ENCODE measurements at places on chromosomes 11 and 22.

DNA sequence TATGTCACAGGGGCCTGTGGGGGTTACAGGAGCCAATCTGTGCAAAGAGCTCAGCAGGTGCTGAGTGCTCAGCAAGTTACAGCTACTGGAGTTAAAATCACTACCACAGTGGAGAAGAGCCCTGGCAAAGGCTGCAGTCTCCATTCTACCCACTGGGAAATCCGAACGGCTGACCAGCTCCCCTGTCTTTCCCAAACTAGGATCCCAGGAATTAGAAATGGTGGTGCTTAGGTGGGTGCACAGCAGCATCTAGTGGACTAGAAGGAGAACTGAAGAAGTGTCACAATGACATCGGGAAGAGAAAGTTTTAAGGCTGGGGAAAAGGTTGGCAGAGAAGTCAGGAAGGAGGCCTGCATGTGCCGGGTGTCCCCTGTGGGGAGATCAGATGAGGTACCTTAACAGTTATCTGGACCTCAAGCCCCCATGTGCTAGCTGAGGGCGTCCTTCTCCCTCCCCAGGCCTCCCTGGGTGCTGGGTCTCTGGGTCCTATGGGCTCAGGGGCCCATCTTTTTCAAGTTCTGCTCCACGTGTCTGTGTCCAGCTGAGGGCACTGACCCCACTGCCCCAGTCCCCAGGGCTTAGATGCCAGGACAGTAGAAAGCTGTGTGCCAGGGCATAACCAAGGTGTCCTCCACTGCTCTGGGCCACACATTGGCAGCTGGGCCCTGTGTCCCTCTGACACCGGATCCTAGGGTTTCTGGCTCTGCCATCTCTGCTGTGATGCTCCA lies 1.9 kb downstream of the PIWIL3 start:
- no peak overlapping the region for H3K4me3 ChIP-seq
- no peak for DNase-seq
- H3K27ac ChIP-seq, result no peak overlapping the region

DNA sequence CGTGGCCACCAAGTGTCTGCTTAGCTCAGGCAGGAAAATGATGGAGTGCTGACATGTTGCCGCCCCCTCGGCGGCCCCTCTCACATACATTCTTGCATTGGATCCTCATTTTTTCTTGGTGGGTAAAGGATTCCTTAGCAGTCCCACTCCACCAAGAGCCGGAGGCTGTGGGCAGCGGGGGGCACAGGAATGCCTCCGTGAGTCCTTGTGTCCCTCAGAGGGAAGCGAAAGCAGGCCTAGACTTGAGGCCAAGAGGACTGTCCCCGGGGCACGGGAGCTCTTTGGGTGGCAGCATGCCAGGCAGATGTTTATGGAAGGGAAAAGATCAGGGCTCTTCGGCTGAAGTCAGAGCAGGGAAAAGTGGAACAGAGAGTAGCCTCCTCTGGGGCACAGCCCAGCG lies 21.6 kb downstream of the LRFN4 start:
- no peaks in the 10 kb centered on the region for H3K36me3 ChIP-seq
- DNase-seq, result no peak
- no peak overlapping the region for H3K4me3 ChIP-seq
- peaks cover 38% of the 10 kb centered on the region for H3K4me1 ChIP-seq
- no peaks in the 10 kb centered on the region for H3K27me3 ChIP-seq
- no peak overlapping the region for H3K27ac ChIP-seq

GRCh38 chr11:66467034-66467659 lies 442 bp downstream of the PELI3 start:
- peak overlapping the region; percentile 76 for H3K27ac ChIP-seq
- peaks cover 32% of the 10 kb centered on the region for H3K36me3 ChIP-seq
- no peaks in the 10 kb centered on the region for H3K27me3 ChIP-seq
- peaks cover 36% of the 10 kb centered on the region for H3K4me1 ChIP-seq
- DNase-seq, result no peak

DNA sequence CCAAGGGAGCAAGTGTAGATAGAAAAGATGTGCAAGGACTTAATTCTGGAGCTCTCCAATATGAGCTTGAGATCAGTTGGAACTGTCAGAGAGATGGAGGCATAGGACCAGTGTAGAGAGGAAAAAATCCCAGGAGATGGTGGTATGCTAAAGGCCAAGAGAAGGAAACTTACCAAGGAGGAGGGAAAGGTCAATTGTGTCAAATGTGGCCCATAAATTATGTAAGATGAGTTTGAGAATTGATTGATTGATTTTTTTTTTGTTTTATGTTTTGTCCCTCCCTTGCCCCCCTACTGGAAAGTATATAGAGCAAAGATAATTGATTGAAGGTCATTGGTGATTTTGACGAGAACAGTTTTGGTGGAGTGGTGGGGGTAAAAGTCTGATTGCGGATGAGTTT lies 2.8 kb upstream of the USP2 start:
- no peaks in the 10 kb centered on the region for H3K36me3 ChIP-seq
- no peak overlapping the region for H3K4me3 ChIP-seq
- H3K27ac ChIP-seq, result no peak overlapping the region

GRCh38 chr11:32213223-32213622 lies 122.3 kb downstream of the RCN1 start:
- H3K36me3 ChIP-seq, result no peaks in the 10 kb centered on the region
- DNase-seq, result no peak
- no peak overlapping the region for H3K4me3 ChIP-seq
- no peak overlapping the region for H3K27ac ChIP-seq

DNA sequence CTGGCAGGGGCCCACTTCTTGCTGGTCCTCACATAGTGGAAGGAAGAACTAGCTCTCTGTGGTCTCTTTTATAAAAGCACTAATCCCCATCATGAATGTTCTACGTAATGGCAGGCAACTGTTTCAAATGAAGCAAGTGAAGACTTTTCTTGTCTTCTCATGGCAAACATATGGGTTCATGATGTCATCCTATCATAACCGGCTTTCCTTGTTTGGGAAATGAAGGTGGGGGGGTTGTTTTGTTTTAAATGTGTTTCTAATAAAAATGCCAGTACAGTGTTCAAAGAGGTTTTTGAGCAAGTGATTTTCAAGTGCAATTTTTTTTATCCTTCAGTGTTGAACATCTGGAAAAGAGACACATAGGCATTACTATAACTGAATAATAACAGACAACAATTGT lies 33.4 kb downstream of the REXO2 start:
- no peak for DNase-seq
- no peaks in the 10 kb centered on the region for H3K27me3 ChIP-seq
- H3K4me1 ChIP-seq, result no peaks in the 10 kb centered on the region
- no peaks in the 10 kb centered on the region for H3K36me3 ChIP-seq
- H3K27ac ChIP-seq, result no peak overlapping the region

- no peak overlapping the region for H3K4me3 ChIP-seq
- no peaks in the 10 kb centered on the region for H3K36me3 ChIP-seq
- H3K27me3 ChIP-seq, result no peaks in the 10 kb centered on the region
- H3K27ac ChIP-seq, result no peak overlapping the region
- DNase-seq, result peak; percentile 89
- peaks cover 16% of the 10 kb centered on the region for H3K4me1 ChIP-seq
Measured at GRCh38 chr11:112837162-112837826, 123.9 kb upstream of the NCAM1 start.

DNA sequence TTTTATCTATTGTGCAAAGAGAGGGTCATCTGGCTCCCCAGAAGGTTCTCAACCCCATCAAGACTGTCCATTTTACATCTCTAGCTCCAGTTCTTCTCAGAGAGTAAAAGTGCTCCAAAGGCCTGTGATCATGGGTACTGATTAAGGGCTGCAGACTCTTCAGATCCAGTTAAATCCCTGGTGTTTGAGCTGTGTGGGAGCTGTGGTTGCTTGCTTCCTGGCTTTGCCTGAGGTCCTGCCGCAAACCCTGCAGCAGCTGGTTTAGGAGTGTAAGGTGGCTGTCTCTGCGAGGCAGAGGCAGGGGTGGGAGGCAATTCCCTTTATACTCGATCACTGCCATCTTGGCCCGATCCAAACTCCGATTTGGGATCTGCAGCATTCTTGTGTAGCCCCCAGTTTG lies 1.2 kb downstream of the MRPL17 start:
- peaks cover 10% of the 10 kb centered on the region for H3K36me3 ChIP-seq
- peak overlapping the region; percentile 91 for H3K4me3 ChIP-seq
- H3K4me1 ChIP-seq, result peaks cover 21% of the 10 kb centered on the region
- no peak for DNase-seq
- H3K27me3 ChIP-seq, result no peaks in the 10 kb centered on the region
- peak overlapping the region; percentile 88 for H3K27ac ChIP-seq

DNA sequence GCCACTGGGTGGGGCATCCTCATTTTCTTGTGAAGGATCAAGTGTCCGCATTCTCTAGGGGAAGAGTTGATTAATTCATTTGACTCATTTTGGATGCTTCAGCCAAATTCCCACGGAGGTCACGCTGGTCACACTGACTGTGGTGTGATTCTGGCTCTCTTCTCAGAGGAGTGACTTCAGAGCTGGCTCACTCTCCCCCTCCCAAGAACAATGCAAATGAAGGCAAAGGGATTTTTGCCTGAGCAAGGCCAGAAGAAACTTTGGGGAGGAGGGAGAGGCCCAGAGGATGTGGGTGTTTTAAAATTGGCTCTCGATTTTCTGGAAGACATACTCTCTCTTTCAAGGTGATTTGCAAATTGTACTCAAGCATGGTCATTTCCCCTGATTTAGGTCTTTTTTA lies 51.1 kb upstream of the LMO2 start:
- no peak for DNase-seq
- H3K4me1 ChIP-seq, result peaks cover 21% of the 10 kb centered on the region
- H3K27me3 ChIP-seq, result no peaks in the 10 kb centered on the region
- H3K36me3 ChIP-seq, result no peaks in the 10 kb centered on the region
- peak overlapping the region; percentile 36 for H3K27ac ChIP-seq
- H3K4me3 ChIP-seq, result no peak overlapping the region

DNA sequence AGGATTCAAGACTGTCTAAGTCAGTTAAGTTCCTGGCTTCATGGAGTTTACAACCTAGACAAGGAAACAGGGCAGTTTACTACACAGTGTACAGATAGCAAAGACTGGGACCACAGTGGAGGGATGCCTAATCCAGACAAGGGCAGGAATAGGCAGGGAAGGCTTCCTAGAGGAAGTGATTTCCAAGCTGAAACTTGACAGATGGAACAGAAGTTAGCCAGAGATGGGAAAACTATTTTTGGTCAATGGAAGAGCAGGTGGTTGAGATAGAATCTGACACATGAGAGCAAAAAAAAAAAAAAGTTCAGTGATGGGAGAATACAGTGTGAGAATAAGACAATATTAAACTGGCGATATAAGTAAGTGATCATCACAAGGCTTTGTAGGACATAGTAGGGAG lies 1.3 kb downstream of the COA4 start:
- H3K4me1 ChIP-seq, result peaks cover 16% of the 10 kb centered on the region
- peaks cover 50% of the 10 kb centered on the region for H3K36me3 ChIP-seq
- H3K4me3 ChIP-seq, result peak overlapping the region; percentile 93

DNA sequence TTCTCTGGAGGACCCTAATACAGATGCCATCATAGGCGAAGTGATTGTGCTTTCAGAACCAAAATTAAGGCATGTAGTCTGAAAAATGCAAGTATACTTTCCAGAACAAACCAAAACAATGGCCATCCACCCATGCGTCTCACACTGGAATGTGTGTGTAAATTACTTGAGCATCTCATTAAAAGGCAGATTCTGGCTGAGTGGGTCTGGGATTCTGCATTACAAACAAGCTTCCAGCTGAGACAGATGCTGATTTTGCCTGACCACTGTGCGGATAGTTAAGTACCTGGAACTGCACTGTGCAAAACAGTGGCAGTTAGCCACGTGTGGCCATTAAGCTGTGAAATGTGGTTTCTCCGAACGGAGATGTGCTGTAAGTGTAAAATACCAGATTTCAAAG lies 26.2 kb downstream of the RRP7A start:
- no peak overlapping the region for H3K4me3 ChIP-seq
- H3K36me3 ChIP-seq, result no peaks in the 10 kb centered on the region
- no peak for DNase-seq
- H3K27ac ChIP-seq, result no peak overlapping the region
- H3K4me1 ChIP-seq, result no peaks in the 10 kb centered on the region
- H3K27me3 ChIP-seq, result no peaks in the 10 kb centered on the region

GRCh38 chr11:533586-534395 lies 1.6 kb downstream of the HRAS start:
- H3K4me3 ChIP-seq, result peak overlapping the region; percentile 88
- peaks cover 47% of the 10 kb centered on the region for H3K4me1 ChIP-seq

DNA sequence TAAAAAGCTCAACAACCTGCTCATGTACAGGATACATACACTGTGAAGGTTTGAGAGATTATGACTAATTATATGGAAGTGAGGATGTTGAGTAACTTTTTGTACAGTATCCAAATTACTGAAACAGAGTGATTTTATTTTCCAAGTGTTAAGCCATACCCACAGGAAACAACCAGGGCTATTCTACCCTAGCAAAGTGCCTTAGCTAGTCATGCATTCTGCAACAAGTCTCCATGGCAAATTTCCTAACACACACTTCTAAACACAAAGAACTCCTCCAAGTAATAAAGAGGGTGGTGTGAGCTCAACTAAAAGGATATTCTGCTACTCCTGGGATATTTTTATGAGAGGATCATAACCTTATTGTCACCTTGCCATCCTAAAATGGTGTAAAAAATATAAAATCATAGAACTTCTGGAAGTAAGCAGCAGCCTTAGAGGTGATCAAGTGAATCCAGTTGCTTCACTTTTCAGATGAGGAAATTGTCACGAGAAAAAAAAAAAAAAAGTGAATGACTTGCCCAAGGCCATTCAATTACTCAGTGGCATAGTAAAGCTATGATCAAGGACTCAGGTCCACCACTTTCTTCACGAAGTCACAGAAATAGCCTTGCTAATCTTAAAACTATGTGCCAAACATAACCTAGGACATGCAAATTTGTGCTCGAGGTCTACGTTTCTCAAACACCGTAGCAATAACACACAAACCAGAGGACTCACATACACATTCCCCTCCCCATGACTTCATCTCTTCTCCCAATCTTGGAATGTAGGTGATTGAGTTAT lies 4.2 kb downstream of the LGR4 start:
- H3K36me3 ChIP-seq, result no peaks in the 10 kb centered on the region
- H3K4me3 ChIP-seq, result no peak overlapping the region
- peak overlapping the region; percentile 94 for H3K27ac ChIP-seq
- H3K27me3 ChIP-seq, result no peaks in the 10 kb centered on the region
- no peak for DNase-seq

DNA sequence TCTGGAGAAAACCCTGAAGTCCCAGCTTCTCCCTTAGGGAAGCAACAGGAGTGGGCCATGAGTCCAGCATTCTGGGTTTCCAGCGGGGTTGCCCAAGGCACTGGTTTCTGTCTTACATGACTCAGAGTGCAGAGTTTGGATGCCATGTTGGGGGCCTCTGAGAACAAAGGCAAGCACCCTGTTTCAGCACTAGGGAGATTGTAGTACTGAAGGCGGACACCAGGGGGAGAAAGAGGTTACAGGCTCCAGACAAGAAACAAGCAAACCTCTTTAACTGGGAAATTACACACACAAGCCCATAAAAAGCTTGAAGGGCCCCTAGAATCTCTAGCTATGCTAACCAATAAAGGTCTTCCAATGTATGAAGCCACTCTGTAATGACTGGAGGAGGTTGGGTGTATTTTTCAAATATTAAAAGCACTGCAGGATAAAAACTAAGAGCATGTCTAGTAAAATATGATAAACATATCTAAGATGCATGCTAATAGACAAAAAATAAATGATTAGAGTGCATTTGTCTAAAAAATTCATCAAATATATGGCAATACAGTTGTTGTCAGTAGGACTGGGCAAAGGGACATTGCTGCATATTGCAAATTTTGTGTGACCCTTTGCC lies 7.1 kb downstream of the MS4A6E start:
- no peak for DNase-seq
- no peak overlapping the region for H3K4me3 ChIP-seq
- H3K27ac ChIP-seq, result no peak overlapping the region
- no peaks in the 10 kb centered on the region for H3K4me1 ChIP-seq
- H3K36me3 ChIP-seq, result no peaks in the 10 kb centered on the region
